ENCODE measurements at places on chromosomes 13 and 19.

DNA sequence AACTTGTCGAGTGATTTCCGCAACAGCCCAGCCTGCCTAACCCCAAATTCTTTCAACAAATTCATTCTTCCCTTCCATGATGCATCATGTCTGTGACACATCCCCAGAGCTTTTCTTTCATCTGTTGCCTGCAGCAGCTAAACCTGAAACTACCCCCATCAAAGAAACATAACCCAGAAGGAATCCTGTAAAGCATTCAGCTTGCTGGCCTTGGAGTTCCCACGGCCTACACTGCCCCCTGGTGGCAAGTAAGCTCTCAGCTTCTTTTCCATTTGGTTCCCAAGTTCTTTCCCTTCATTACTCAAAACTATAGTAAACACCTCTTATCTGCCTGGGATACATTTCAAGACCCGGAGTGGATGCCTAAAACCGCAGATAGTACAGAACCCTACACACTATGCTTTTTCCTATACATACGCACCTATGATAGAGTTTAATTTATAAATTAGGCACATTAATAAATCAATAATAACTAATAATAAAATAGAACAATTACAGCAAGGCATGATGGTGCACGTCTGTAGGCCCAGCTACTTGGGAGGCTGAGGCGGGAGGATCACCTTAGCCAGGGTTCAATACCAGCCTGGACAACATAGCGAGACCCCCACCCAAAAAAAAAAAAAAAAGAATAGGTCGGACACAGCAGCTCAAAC lies 7.4 kb downstream of the ETHE1 start:
- peak; percentile 88 for DNase-seq

DNA sequence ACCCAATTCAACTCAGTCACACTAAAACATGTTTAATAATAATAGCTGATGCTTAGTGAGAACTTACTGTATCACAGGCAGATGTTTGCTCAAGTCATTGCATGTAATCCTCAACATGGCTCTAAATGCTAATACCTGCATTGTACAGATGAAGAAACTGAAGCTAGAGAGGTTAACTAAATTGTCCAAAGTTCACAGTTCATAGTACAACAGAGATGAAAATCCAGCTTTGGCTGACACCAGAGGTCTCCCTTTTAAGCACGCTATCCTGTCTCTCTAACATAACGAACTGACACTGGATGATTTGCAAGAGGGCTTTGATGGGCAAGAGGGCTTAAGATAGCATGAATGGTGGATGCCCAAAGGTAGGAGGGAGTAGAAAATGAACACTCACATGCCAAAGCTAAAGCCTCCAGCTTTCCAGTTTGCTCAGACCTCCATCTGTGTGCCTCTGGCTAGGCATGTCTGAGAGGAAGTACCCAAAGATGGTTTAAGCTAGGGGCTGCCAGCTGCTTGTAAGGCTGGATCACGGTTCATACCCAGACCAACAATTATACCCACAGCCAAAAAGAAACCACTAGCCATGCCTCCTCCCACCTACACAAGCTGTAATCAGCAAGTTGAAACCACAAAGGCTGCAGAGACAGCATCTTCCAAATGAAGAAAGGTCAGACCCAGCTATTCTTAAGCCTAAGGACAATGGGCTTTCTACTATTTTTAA lies 196.9 kb upstream of the UBL3 start:
- no peak for DNase-seq

- no peak for DNase-seq
Observed at GRCh38 chr19:18851673-18852325, 20.0 kb downstream of the UPF1 start.

DNA sequence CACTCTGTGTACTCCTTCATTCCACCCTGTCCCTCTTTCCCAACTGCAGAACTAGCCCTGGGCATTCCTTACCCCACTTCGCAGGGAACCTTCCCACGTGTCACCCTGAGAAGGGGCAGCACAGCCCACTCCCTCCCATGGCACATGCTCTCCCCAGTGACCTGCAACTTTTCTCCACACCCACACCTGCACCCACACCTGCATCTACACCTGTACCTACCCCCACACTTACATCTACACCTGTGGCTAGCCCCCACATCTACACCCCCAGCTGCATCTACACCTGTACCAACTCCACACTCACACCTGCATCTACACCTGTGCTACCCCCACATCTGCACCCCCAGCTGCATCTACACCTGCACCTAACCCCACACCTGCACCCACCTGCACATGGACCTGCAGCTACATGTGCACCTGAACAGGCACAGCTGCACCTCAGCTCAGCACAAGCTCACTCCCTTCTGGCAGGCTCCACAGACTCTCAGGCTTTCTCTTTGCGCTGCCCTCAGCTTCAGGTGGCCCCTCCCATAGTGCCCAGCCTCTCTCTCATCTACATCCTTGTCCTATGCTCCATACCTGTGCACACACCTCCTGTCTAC lies 234.1 kb downstream of the TUBA3C start:
- no peak for DNase-seq

GRCh38 chr13:110340812-110341444 lies 33.8 kb downstream of the COL4A2 start:
- peak; percentile 48 for DNase-seq

All from suppressor macrophage treated with lipopolysaccharide for 4 hours (primary cell).